ENCODE measurements at places on chromosomes 12 and 14.

DNA sequence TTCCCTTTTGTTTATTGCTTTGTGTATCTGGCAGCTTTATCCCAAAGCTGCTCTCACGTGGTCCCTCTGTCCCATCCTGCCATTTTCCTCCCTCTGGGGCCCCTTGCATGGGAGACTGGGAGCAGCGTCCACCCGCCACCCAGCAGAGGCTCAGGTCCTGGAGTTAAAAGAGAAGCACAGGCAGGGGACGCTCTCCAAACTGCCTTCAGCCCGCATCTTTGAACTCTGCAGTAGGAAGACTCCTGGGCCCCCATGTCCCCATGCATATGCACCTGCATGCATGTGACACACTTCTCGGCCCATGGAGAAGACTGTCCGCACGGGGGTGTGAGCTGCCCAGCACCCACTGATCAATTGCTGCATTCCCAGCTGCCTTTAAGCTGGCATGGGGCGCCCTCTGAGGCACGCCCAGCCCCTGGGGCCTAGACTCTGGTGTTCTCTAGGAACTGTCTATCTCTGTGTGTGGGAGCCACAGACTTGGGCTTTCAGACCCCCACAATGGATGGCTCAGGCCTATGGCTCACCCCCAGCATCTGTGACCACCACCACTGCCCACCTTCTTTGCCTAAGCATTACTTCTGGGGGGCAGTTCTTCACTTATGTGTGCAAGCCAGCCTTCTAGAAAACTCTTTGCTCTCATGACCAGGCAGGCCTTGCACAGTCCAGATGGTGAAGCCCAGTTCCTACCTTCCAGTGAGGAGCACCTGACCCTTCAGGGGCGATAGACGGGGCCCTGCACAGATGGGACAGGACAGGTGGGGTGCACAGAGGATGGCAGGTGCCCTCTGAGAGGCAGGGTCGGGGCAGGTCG is 96.1 kb upstream of the DIO3 start:
- no peak for DNase-seq

DNA sequence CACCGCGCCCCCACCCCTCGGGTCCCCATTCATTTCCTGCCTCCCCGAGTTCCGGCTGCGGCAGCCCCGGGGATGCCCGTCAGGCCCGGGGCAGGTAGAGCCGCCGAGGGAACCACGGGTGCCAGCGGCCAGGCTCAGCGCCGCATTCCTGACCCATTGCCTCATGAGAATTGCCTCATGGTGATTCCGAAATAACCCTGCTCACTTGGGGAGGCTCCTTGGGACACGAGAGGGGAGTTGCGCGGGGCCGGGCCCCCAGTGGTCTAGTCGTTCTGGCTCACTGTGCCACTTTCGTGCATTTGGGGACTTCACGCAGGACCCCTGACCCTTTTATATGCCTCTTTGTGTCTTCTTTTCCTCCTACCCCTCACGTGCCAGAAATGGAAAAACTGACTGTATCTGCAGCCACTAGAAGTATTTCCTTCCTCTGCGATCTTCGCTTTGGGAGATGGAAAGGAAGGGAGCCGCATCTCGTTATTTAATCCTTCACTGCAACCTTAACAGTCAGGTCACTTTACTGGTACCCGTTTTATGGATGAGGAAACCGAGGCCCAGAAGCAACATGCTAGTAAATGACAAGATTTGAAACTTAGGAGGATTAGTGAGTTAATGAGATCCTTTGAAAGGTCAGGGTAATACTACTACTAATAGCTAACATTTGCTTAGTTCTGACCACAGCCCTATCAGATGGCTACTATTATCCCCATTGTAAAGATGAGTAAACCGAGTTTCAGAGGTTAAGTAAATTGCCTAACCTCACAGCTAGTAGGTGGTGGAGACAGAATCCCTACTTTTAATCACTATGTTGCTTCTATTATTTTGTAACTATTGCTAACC is 768 bp downstream of the PTPN11 start:
- no peak for DNase-seq

DNA sequence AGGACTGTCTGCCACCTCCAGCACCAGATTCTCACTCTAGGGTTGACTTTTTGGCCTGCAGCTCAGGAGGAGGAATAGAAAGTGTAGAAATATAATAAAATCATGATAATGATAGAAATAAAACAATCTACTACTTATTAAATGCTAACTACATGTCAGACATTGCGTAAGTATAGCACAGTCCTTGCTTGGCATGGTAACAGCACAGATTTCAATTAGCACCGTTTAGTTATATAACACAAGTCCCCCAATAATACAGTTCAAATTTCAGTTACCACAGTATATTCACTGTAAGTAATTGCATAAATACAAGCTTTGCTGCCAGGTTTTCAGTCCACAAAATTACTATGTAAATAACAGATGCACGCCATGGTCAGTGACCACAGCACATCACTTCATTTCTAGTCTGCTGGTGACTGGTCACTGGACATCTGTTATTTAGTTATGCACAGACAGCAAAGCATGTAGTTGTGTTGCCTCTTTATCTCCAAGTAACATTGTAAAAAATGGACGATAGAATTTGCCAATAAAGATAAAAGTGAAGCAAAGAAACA is 6.5 kb upstream of the GLT8D2 start:
- no peak for DNase-seq

DNA sequence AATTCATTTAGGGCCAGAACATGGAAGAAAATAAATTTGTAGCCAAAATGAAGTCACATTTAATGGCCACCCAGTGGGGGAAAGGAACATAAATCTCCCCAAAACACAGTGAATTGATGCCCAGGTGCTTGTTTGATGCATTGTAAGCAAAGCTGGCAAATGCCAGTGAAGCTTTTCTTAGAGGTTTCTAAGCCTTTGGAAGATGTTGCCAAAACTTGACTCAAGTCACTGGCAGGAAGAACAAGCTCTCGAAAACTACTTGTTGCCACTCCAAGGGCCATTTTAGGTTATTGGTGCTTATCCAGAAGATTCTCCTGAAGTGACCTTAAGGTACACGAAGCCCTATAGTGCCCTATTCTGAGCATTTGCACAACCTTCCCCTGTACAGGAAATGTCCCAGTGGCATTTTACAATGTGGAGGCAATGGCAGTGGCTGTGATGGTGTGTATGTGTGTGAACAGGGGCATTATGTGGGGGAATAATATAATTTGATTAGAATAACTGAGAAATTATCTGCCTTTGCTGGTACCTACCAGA is 89.5 kb upstream of the NOVA1 start:
- DNase-seq = no peak

GRCh38 chr14:29584992-29585391 is 342.7 kb downstream of the PRKD1 start:
- DNase-seq = no peak

DNA sequence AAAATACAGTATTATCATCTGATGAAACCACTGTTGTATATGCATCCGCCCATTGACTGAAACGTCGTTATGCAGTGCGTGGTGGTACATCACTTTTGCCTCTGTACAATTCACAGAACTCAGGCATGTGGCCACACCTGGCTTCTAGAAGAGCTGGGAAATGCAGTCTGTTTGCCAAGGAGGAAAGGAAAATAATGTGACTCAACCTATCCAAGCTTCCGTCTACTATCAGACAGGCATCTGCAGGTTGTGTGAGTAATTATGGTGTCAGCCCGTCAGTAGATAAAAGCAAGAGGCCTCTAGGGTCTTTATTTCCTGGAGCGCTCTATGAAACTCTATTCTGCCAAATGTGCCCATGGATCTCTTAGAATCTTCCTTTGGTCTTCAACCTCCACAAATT is 111.6 kb downstream of the BBS10 start:
- DNase-seq = no peak

- DNase-seq = no peak
Measured at GRCh38 chr12:90978117-90978770, 23.3 kb upstream of the CCER1 start.

- no peak for DNase-seq
Measured at GRCh38 chr12:82966001-82966559, 279.4 kb downstream of the TMTC2 start.

DNA sequence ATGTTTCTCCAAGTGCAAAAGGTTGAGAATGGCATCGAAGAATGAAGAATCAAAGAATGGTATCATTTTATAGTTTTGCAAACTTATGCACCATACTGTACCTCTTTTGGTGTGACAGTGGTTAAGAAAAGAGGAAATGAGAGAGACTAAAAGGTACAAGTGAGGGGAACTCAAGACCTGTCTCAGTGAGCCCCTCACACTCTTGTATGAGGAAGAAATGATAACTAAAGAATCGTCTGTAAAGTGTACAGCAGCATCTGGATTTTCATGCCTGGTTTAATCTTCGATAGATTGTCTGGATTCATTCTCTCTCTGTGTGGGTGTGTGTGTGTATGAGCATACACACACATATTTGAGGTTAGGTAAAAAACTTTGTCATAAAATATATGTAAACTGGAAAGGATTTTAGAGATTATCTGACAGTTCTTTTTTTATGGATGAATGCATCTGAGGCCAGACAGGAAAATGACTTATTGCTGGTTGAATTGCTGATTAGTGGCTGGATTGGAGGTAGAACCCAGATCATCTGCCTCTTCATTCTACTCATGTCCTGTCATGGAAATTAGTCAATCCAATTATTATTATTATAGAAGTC is 16.0 kb upstream of the SLC38A2 start:
- no peak for DNase-seq

Measured in activated gamma-delta T cell treated with anti-CD3 and anti-CD28 coated beads, Interleukin-2, amount 50 U/mL, for 16 hours (primary cell).